ENCODE measurements at places on chromosomes 3 and 15.

- no peak for DNase-seq
Observed at GRCh38 chr3:178856804-178857203, 214.8 kb downstream of the ZMAT3 start.

GRCh38 chr3:155805802-155806618 lies at the start of gene C3orf33:
Gene C3orf33 (minus strand): TSS chr3:155806278. CDS start chr3:155806252, 26 bp downstream.
- DNase-seq = peak; percentile 79

- no peak for DNase-seq
Observed at GRCh38 chr3:124860599-124860998, 26.6 kb downstream of the ITGB5 start.

- DNase-seq = no peak
Observed at GRCh38 chr3:174280186-174280585, 578.9 kb upstream of the NAALADL2 start.

Measured in mesothelial cell of epicardium (in vitro differentiated cells).